H54 (cell line): ENCODE measurements at places on chromosomes 1 and 21.

GRCh38 chr1:205693421-205693991 lies 13.2 kb upstream of the SLC45A3 start:
- DNase-seq, result no peak

DNA sequence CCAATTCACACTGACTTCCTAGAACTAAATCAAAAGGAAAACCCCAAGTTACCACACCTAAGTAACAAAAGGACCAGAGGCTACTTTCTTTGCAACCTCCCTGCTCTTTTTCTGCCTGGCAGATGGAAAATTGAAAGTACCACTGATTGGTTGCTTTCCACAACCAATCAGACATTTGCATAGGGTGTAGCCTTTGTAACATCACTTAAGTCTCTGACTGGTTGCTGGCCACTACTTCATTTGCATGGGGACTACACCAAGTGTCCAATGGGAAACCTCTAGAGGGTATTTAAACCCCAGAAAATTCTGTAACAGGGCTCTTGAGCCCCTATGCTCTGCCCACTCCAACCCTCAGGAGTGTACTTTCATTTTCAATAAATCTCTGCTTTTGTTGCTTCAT lies 365.0 kb downstream of the LTN1 start:
- no peak for DNase-seq

GRCh38 chr1:28631713-28632112 lies 11.2 kb downstream of the TAF12 start:
- DNase-seq, result no peak

DNA sequence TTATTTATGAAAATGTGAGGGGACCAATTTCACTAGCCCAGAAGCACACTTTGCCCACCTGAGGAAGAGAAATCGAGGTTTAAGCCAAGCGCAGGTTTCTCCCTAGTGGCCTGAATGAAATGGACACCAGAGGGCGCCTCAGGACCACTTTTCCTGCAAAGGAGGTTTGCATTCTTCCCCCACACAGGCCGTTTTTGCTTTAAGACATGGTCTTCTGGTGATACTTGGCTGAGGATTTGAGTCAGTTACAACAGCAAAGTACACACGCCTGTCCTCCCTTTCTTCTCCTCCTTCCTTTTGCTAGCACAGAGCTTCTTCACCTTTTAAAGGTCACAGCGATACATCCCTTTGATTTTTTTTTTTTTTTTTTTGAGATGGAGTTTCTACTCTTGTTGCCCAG lies 5.4 kb downstream of the PLA2G2E start:
- peak; percentile 45 for DNase-seq

GRCh38 chr1:25243907-25244306 lies 3.3 kb downstream of the RSRP1 start:
- DNase-seq, result no peak

GRCh38 chr21:23664193-23664694 lies 1943.0 kb downstream of the MRPL39 start:
- no peak for DNase-seq

DNA sequence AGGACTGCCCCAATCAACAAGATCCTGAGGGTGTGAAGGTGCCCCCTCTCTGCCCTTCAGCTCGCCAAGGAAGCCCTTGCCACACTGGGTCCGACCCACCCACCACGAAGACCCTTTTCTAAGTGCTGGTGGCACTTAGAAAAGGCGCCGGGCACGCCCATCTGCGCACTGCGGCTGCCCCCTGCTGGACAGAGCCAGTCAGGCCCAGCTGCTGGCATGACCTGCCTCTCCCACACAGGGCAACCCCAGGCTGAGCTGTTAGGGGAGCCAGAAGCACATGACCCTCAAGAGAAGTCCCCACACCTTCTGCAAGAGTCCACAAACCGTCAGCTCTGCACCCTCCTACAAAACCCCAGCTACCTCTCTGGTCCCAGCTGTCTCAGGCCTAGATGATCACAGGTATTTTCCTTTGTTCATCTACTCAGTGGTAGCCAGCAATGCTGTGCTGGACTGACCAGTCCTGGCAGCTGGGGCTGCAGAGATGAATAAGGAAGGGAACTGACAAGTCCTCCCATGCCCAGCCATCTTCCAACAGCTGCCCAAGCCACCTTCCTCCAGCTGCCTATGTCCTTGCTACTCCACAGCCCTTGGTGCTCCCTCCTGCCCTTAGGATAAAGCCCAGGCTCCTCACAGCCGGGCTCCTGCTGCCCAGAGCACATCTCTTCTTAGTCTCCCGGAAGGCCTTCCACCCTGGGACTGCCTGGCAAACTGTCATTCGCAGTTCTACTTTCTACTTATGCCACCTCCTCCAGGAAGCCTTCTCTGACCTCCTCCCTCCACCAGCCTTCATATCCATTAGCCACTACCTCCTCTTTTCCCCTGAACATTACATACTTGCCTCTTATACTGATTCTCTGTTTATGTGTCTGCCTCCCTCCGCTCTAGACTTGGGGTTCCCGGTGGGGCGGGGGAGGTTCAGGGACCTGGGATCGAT lies 39.8 kb upstream of the ZC3H12A start:
- DNase-seq, result peak; percentile 80

GRCh38 chr1:183089025-183089639 lies 65.9 kb downstream of the LAMC1 start:
- DNase-seq, result no peak

- no peak for DNase-seq
Measured at GRCh38 chr1:18285538-18285924, 177.9 kb downstream of the IGSF21 start.

- no peak for DNase-seq
Measured at GRCh38 chr21:46009951-46010705, 28.6 kb downstream of the COL6A1 start.

- DNase-seq, result no peak
Measured at GRCh38 chr1:63624911-63625310, 31.7 kb downstream of the PGM1 start.

- DNase-seq, result peak; percentile 45
Measured at GRCh38 chr1:236904892-236905741, 99.1 kb downstream of the MT1HL1 start.

- DNase-seq, result no peak
Measured at GRCh38 chr1:203425663-203425975, 50.0 kb upstream of the PRELP start.

- no peak for DNase-seq
Measured at GRCh38 chr1:213513006-213513405, 462.0 kb downstream of the RPS6KC1 start.
